AG09309 (cell line): ENCODE measurements at places on chromosomes 7 and 10.

DNA sequence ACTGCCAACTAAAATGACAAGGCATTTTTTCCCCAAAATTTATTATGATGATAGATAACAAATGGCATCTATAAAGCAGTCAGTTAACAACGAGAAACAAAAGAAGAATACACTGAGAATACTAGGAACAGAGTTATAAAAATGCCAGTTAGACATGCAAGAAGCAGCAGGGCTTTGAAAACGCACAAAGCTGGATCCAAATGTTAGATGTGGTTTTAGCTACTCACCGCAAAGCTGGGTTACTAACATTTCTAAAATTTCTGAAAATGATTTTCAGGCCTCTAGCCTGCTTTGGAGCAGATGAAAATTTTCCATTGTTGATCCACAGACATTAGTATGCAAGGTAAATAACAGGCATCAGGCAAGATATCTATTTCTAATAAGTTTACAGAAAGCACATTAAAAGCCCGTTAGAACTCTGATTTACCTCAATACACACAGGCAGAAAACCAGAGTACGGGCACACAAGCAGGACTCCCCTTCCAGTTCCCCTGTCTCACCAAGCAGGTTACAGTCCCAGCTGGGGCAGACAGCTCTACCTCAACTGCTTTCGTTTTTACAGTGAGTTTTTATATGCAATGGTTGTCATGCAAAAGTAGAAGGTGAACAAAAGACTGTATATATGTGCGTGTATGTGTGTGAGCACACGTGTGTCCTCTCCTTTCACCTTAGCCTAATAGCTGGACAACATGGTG lies 37.9 kb downstream of the GLI3 start:
- DNase-seq: peak; percentile 85

DNA sequence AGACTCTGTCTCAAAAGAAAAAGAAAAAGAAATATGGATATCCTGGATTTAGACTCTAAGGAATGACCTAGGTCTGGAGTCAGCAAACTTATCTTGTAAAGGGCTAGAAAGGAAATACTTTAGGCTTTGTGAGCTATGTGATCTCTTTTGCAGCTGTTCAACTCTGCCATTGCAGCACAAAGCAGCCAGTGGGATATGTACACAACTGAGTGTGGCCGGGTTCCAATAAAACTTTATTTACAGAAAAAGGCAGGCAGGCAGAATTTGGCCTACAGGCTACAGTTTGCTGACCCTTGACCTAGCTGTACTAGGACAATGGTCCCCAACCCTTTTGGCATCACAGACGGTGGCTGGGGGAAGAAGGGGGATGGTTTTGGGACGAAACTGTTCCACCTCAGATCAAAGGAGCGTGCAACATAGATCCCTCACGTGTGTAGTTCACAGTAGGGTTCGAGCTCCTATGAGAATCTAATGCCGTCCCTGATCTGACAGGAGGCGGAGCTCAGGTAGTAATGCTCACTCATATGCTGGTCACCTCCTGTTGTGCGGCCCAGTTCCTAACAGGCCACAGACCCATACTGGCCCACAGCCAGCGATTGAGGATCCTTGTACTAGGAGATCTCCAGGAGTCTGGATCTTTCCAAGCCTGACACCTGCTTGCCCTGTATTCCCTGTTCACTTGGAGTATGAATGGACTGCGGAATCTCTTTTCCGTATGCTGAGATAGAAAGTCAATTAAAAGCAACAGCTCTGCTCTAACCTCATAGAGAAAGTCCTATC lies 63.0 kb downstream of the CUL1 start:
- DNase-seq: no peak

- no peak for DNase-seq
Measured at GRCh38 chr10:99667108-99667751, 7.9 kb downstream of the ENTPD7 start.

DNA sequence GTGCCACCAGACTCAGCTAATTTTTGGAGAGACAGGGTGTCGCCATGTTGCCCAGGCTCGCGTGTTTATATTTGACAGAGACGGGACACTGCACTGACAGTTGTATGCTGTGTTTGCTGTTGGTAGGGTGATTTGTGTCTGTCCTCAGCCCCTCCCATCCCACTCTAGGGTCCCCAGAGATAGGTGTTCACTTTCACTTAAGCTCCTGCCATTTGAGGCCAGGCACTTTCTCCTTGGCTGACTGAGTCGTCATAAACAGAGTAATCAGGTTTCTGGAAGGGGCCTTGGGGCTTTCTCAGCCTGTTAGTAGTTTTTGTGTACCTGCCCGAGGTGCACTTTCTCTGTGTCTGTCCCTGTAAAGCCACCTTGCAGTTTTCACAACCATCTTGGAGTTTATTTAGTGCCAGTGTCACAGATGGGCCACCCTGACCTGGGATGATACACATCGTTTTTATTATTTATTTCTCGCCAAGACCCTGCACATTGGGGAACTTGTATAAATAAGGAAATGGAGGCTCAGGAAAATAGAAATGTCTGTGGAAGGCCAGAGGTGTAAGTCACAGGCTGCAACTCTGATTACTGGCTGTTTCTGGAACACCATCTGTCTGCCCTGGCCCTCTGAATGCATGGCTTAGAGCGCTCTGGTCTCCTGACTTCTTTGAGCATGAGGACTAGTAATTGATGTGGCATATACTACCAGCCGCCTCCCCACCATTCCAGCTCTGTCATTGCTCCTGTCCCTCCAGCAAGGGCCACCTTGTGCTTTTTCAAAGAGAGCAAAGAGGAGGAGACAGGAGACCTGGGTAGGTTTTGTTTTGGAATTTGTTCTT lies 81.9 kb upstream of the PDCD4 start:
- no peak for DNase-seq

GRCh38 chr7:19112274-19113001 lies 5.0 kb downstream of the TWIST1 start:
- DNase-seq: no peak

GRCh38 chr7:144102041-144102440 lies 7.3 kb upstream of the OR2A2 start:
- no peak for DNase-seq

GRCh38 chr10:34063592-34063991 lies 729.1 kb upstream of the NRP1 start:
- no peak for DNase-seq

- DNase-seq: peak; percentile 23
Measured at GRCh38 chr7:42348631-42349030, 111.6 kb upstream of the GLI3 start.
